Stimulated activated CD8-positive, alpha-beta memory T cell treated with anti-CD3 and anti-CD28 coated beads, Interleukin-12 subunit alpha, Interleukin-12 subunit beta, amount 100 ng/mL, for 4 hours (primary cell): ENCODE measurements at places on chromosomes 11 and 22.

DNA sequence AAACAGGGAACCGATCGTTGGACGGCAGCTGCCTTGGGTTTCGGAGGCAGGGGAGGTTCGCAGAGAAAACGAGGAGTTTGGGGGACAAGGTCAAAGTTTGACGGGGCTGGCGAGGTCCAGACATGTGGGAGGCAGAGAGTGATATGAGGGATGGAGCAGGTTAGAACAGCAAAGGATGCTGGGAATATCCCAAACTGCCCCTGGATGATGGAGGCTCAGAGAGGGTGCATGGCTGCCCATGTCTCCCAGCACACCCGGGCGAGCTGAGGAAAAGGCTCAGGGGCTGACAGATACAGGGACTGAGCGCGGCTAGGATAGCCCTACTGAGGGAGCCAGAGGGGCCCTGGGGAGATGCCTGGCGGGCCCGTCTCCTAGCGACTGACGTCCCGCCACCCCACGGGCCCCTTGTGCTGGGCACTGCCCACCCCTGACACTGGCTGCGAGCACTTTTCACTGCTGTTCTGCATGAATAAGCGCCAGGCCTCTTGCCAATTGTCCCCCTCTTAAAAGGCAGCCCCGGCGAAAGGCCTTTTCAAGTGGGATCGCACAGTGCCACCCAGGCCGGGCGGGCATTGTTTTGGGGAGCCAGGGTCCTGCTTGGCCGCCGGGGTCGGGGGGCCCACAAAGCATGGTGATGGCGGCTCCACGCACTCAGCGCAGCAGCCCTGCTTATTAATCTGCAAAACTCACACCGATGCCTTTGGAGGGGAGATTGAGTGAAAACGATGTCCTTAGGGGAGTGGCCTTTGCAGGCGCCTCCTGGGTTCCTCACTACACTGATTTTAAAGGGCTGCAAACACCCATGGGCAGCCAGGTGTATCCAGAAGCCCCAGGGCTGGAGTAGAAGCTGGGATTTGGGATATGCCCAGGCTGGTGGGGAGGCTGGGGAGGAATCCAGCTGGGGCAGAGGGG, 90.0 kb upstream of the LINC01488 start:
- no peak for DNase-seq

GRCh38 chr11:111462329-111462728, 49.9 kb downstream of the BTG4 start:
- DNase-seq: no peak

GRCh38 chr11:57981536-57981935, 42.1 kb upstream of the OR9Q1 start:
- no peak for DNase-seq

GRCh38 chr11:396511-396947, 2.5 kb downstream of the PKP3 start:
- DNase-seq: no peak

DNA sequence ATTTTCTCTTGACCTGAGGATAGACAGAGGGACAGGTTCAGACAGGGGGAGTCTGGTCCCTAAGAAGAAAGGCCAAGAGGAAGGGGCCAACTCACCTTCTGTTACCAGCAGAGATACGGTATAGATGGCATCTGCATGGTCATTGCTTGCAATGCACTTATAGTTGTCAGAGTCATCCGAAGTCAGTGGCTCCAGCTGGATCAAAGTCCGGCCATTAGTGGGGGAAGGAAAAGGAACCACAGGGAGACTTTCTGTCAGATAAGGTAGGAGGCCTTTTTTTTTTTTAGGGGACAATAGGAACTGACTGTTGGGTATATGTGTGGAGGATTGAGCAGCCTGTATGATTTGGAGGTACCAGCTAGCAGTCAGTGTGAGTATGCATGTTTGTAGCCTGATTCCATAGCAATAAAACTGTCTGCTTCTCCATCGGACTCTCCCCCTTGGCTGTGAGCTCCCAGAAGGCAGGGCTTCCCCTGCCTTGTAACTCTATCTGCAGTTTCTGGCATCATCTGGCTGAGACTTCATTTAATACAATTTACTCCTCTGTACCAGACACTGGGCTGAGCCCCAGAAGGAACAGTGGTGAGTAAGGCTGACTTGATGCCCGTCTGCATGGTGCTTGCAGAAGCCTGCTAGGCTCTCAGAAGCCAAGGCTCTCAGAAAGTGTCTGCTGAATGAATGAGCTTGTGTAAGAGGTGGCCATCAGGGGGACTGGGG, 5.7 kb downstream of the IGSF22 start:
- no peak for DNase-seq

DNA sequence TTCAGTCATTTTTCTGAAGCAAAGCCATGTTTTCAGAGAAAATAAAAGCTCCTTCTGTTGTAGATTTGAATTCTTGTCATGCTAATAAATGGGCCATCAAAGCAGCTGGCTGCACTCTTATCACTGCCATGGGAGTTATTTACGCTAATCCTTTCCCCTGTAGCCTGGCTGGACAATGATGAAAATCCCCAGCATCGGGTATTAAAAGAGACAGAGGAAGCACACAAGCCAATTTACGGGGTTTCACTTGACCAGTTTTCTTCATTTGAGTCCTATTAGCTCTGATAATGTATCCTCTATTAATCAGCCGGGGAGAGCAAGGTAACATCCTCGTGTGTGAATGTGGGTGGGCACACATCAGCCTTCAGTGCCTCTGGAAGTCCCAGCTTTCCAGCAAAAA, 470.2 kb upstream of the API5 start:
- DNase-seq: no peak

DNA sequence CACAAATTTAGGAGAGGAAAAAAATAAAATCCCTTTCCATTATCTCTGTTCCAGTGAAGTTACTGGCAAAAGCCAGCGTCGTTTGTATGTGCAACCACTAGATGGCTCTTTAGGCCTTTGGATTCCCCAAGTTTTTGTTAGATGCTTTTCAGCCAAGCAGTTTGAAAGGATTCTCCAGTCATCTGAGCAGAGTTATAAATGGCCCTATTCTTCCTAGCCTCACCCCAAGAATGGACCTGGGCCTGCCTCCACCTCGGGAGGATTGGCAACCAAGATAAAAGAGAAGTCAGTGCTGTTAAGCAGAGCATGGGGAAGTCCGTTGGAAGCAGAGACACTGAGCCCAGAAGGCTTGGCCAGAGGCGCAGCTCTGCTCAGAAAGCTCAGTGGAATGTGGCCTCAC, 15.4 kb downstream of the FAM181B start:
- DNase-seq: no peak

DNA sequence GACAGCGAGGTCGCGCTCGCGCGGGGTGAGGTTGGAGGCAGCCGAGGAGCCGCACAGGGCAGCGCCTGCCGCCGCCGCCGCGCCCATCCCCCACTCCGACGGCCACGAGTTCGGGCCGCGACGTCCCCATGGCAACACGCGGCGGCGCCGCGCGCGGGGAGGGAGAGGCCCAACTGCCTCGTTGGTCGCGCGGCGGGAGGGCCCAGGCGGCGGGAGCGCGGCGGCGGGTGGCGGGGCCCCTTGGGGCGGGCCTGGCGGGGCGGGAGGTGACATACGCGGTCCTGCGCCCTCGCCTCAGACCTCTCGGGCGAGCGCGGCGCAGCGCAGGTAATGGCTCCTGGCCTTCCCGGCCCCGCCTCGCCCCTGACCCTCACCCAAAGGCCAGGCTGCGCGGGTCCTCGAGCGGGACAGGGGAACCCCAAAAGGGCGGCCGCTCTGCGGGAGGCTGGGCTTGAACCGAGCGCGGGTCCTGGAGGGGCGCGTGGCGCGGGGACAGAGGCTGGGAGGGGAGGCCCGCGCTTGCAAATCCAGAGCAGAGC, at the start of gene DEUP1:
TSS of gene DEUP1 (plus strand) at position 297 of the 539 bp plus-strand sequence. CDS start 1,518 bp downstream, outside the sequence.
- DNase-seq: no peak

DNA sequence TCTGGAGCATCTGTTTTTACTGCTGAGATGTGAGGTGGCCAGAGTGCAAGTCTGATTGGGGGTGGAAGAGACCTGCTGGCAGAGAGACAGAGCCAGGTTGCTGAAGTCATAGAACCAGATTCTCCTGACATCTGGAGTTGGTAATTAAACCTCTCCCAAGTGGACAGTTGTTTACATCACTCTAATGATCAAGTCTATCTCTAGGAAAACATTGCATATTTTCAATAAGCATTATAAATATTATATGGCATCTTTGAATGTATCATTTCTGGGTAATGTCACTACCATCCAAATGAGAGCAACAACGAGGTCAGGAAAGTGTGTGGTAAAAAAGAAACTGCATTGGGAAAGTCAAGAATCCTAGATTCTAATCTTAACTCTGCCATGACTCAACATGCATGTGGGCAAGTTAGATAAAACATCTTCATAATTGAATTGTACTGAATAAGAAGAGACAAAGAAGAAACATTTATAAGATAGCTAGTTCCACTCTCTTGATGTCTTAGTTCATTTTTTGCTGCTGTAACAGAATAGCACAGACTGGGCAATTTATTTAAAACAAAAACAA, 351.2 kb upstream of the API5 start:
- no peak for DNase-seq

GRCh38 chr22:28939394-28939793, 56.0 kb downstream of the ZNRF3 start:
- no peak for DNase-seq

GRCh38 chr11:10844796-10845195, 13.1 kb downstream of the ZBED5 start:
- no peak for DNase-seq

DNA sequence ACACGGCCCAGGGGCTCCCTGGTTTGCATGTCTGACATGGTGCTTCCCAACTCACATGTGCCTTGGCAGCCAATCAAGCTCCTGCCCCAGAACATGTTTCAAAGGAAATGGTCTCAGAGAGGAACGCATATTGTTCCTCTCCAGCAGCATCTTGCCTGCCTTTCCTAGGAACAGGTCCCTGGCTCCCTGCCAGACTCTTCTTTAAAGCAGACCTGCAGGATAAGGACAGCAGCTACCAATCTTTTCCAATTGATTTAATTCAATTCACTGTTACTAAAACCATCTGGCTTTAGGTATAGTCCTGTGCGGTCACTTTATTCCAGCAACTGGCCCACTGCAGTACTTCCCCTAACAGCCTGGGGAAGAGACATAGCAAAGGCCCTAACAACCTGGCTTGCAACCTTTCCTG, 79.9 kb downstream of the AMBRA1 start:
- no peak for DNase-seq
